CD4-positive, alpha-beta T cell treated with Interleukin-2 at 100 ng/mL for 4 hours (primary cell): ENCODE measurements at places on chromosomes 6 and 20.

DNA sequence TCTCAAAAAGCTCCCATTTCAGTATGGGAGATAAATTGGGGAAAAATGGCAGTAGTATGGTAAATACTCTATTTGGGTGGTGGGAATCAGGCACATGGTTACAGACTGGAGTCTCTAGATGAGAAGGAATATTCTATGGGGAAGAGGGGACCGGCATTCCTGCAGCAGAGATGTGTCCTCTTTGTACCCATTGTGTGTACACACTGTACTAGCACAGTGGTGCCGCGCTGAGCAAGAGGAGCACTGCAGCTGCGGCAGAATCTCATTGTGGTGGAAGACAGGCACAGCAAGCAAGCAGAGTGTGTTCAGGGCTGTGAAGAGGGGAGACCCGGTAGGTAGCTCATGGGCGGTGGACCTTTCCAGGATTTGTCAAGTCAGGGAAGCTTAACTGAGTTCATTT, 13.0 kb downstream of the AFDN start:
- no peak for DNase-seq

- DNase-seq: no peak
Observed at GRCh38 chr6:49464691-49465090, 1.5 kb downstream of the CENPQ start.

GRCh38 chr6:41426438-41426851, 91.0 kb downstream of the NCR2 start:
- peak; percentile 19 for DNase-seq

DNA sequence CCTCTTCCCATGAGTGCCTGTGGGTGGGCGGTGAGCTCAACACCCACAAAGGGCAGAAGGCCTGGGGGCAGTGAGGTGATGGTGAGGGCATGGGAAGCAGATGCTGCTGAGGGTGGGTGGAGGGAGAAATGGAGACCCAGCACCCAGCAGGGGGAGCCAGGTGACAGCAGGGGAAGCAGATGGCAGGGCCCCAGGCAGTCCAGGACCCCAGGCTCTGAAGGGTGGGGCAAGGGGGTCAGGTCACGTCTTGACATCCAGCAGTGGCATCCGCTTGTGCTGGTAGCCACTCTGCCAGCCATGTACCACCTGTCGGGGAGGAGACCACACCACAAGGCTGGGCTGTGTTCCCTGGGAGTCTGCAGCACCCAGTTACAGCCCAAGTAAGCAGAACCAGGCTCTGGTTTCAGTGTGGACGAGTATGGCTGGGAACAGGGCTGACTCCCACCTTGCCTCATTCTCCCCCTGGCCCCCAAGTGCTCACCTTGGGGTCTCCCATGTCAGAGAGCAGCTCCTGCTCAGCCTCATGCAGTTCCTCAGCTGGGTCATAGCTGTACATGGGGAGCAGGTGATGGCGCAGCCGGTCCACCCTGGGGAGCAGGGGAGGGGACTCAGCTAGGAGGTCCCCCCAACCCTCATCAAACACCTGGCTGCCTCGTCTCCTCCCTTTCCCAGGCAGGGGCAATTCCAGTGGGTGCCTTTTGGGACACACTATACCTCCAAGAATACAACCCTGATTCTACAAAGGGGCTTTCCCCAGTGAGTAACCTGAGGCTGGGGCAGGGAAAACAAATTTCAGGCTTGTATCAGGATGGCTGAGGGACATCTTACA, 2.0 kb downstream of the SMIM29 start:
- DNase-seq: peak; percentile 45

DNA sequence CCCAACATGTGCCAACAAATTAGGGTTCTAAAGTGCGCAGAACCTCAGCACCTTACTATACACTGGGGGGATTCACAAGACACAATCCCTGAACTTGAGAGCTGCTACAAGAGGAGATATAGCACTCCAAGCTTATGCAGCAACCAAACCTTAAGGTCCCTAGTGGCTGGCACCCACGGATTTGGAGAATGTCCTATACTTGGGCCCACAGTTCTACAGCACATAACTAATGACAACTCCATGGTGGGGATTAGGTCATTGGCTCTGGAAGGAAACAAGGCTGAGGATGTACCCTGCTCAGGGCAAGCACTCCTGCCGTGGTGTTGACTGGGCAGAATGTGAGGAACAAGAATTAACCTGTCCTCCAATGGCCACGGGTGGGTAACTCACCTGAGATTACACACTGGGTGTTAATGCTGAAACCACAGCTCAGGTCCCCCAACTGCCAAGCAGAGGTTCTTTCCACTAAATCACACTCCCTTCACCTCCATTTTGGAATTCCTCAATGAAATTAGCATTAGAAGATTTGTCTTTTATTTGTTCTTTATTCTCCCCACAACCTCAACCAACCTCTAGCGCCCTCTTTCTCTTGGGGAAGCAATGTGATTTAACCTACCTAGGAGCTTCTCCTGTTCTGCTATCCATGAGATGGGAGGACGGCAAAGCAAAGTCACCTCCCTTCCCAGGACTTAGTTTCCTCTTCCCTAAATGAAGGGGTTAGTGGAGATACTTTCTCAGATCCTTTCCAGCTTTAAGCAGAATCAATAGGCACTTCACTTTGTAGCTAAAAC, 32.0 kb downstream of the TRERF1 start:
- DNase-seq: no peak

DNA sequence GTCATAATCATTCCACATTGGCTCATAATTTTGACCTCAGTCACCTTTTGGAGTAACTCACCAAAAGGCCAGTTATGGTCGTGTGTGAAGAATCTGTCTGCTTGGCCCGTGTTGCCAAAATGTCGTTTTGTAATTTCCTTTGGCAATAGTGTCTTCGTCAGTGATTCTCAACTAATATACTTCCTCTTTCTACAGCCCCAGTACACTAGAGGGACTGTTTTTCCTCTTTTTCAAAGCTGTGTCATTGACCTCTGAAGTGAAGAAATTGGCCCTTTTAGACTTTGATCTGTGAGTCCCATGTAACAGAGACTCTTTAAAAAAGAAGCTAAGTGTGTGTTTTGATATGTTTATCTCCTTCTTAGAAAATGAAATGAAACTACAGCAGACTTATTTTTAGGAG, 5.2 kb downstream of the FOXO3 start:
- peak; percentile 30 for DNase-seq

DNA sequence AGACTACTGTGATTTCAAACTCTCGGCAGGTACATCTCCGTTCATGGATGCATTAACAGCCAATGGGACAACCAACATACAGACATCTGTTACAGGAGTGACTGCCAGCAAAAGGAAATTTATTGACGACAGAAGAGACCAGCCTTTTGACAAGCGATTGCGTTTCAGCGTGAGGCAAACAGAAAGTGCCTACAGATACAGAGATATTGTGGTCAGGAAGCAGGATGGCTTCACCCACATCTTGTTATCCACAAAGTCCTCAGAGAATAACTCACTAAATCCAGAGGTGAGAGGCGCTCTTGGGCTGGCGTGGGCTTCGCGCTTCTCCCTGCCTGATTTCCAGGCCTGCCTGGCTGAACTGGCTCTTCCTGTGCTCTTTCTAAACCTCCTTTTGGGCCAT, 68.4 kb downstream of the RPP40 start:
- no peak for DNase-seq

GRCh38 chr6:133359760-133360159, 118.6 kb downstream of the EYA4 start:
- no peak for DNase-seq

- DNase-seq: peak; percentile 67
Observed at GRCh38 chr20:24100370-24101011, 111.9 kb upstream of the GGTLC1 start.

GRCh38 chr20:41467220-41467619, 100.6 kb upstream of the EMILIN3 start:
- no peak for DNase-seq

- no peak for DNase-seq
Observed at GRCh38 chr6:101085327-101085726, 204.2 kb upstream of the ASCC3 start.

- DNase-seq: no peak
Observed at GRCh38 chr6:4023240-4023639, 55.7 kb downstream of the FAM217A start.

GRCh38 chr6:42263165-42263728, 45.6 kb upstream of the MRPS10 start:
- no peak for DNase-seq

- no peak for DNase-seq
Observed at GRCh38 chr6:144390886-144391285, 105.8 kb downstream of the UTRN start.

GRCh38 chr20:46206025-46206424, 87.9 kb downstream of the CD40 start:
- peak; percentile 15 for DNase-seq

DNA sequence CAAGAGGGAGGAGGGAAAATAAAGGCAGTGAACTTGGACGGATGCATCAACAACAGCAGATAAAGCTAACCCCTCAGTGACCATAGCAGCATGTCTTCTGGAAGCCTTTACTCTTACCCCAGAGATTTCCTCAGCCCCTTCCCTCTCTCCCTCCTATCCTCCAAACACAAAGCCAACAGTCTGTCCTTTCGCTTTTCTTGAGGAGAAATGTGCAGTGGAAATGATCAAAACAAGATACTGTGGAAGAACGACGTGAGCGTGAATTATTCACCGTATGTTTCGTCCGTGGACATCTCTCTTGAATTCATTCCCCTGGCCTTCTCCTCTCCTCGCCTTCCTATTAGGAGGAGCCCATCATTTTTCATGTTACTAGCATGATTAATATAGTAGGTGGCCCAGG, 8.5 kb downstream of the NRN1 start:
- DNase-seq: no peak

DNA sequence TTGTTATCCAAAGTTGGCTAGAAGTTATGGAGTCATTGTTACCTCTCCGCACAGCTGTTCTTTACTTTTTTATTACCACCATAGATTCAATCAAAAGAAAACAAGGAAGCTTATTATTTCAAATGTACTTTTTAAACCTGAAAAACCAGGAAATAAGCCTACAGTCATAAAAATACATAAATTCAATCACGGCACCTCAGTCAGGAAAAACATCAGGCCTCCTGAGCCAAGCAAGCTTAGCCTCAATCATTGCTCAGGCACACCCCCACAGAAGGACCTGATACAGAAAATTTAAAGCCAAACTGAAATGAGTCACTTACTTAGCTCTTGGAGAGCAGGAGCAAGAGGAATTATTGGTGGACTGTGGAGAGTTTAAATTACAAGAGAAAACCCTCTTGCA, 44.3 kb downstream of the MARCKS start:
- DNase-seq: no peak

GRCh38 chr6:134431421-134431859, 113.5 kb upstream of the SGK1 start:
- no peak for DNase-seq
